ENCODE measurements at places on chromosomes 1 and 21.

- no peak for DNase-seq
Observed at GRCh38 chr1:108085628-108086027, 114.5 kb downstream of the SLC25A24 start.

DNA sequence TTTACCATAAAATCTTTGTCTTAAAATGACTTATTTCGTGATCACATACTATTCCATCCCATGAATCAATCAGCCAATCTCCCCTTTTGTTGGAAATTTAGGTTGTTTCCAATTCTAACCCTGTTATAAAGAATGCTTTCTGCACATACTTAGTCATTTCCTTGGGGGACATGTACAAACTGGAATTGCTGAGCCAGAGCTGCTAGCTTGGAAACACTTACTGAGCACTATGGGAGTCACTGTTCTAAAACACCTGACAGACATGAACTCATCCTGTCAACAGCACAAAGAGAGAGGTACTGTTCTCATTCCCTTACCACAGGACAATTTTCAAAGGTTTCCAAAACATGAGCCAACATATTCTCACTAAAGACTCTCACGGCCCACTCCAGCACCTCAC, 32.1 kb downstream of the AK2 start:
- no peak for DNase-seq

DNA sequence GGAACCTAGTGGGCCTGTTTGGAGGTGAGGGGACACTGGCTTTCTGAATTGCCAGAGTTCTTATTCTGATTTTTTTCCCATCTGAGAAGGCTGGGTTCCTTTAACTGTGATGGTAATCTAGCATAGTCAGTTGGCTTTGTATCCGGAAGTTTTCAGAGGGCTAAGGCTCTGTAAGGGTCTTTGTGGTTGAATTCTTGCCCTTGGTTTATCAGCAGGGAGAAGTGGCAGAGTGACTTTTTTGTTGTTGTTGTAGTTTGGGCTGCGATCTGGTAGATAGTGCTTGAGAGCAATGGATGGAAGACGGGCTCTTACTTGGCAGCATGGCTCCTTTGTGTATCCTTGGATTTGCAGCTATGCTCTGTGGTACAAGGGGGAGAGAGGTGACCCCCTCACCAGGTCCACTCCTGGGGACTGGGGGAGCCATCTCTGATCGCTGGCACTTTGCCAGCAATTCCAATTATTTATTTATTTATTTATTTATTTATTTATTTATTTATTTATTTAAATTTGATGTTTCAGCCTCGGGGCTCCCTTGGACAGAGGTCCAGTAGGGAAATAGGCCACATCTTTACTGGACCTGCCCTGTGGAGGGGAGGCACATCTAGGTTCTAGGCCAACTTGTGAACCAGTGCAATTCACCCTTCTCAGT, 18.5 kb downstream of the TCP10L start:
- no peak for DNase-seq

DNA sequence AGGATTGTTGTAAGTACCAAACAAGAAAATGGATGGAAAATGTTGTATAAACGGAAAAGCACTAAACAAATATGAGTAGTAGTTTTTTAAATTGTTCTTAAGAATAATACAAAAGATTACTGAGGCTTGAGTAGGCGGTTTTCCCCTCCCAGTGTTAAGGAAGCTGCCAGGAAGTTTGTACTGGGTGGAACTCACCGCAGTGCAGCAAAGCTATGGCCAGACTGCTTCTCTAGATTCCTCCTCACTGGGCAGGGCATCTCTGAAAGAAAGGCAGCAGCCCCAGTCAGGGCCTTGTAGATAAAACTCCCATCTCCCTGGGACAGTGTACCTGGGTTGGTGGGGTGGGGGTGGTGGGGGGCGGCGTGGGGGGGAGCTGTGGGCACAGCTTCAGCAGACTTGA, 58.7 kb downstream of the XCL2 start:
- no peak for DNase-seq

DNA sequence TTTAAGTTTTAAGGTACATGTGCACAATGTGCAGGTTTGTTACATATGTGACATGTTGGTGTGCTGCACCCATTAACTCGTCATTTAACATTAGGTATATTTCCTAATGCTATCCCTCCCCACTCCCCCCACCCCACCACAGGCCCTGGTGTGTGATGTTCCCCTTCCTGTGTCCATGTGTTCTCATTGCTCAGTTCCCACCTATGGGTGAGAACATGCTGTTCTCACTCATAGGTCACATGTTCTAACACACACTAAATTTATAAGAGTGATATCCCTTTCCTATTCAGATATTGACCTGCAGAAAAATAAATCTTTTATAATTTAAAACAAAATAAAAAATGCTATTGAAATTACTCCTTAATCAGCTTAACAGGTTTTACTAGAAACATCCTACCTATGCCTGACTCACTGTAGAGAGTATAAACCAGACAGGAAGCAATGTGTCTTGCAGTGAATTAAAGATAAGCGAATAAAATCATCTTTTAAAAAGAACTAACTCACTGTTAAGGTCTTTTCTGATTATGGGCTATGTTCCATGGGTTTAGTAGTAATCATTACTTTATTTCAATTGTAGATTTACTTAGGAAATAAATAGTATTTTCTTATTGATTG, 82.0 kb upstream of the DPH5 start:
- no peak for DNase-seq

DNA sequence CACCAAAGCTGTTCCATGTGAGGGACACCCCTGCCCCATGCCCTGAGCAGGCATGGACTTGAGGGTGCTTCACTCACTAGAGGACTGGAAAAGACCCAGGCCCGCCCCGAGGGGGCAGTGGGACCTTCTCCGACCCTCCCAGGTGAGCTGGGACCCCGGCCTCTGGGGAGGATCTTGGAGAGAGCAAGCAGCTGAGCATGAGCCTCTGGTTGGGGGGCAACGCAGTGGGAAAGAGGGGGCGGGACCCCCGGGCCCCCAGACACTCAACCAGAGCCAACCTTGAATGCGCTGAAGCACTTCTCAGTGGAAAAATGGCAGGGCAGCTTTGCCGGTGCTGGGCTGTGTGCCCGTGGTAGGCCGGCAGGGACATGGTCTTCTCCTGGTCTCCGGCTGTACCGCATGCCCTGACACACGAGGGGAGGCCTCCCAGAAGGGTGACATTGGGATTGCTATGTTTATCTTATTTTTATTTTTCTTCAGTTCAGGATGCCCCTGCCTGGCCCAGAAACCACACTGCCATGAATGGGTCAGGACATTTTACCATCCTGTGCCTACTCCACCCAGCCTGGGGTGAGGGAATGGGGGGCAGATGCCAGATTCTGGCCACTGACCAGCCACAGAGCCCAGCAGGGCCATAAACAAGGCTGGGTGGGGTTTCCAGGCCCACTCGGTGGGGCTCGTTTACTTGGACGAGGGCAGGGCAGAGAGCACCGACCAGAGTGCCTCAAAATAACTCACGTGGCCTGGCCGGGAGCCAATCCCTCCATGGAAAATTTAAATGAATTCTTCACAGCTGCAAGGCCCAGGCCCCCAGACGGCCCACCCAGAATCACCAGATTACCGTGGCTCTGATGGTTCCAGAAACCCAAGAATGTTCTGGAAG, 17.2 kb upstream of the LAPTM5 start:
- no peak for DNase-seq

DNA sequence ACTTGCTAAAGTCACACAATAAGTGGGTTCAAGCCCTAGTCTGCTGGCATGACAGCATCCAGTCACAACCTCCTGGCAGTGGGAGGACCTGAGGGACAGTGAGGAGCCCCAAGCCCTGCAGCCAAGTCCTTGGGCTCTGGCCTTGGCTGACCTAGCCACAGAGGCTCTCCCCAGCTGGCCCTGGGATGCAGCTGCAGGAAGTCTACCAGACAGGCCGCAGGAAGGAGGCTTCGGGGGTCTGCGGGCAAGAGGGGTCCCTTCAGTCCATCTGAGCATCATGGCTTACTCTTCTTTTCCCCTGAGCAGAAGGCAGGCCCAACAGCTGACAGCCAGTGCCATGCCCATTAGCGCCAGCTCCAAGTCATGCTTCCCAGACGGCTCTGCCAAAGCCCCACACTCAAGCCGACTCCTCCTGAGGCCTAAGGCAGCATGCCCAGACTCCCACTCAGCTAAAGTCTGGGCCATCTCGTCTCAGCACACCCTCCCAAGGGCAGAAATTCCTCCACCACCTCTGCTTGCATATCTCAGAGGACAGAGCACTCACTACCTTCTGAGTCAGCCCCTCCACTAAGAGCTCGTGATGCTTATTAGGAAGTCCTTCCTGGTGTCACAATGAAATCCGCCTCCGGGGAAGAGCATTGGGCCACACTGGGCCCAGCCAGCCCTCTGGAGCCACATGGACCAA, 20.1 kb downstream of the SLC1A7 start:
- no peak for DNase-seq

Data from stimulated activated CD8-positive, alpha-beta memory T cell treated with anti-CD3 and anti-CD28 coated beads, Interleukin-2, amount 100 ng/mL, for 1 hour (primary cell).